ENCODE measurements at places on chromosomes 1 and 21.

- DNase-seq = no peak
Measured at GRCh38 chr1:52022133-52022532, 11.5 kb downstream of the KTI12 start.

DNA sequence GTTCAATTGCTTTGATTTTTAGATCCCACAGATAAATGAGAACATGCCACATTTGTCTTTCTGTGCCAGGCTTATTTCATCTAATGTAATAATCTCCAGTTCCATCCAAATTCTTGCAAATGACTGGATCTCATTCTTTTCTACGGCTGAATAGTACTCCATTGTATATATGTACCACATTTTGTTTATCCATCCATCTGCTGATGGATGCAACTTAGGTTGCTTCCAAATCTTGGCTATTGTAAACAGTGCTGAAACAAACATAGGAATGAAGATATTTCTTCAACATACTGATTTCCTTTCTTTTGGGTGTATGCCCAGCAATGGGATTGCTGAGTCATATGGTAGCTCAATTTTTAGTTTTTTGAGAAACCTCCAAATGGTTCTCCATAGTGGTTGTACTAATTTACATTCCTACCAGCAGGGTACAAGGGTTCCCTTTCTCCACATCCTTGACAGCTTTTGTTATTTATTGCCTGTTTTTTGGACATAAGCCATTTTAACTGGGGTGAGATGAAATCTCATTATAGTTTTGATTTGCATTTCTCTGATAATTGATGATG lies 344.4 kb downstream of the KCTD3 start:
- DNase-seq = no peak

GRCh38 chr1:165328136-165328535 lies 28.4 kb downstream of the LMX1A start:
- no peak for DNase-seq

GRCh38 chr1:246139745-246140182 lies 367.3 kb downstream of the SMYD3 start:
- no peak for DNase-seq

GRCh38 chr1:99397863-99398262 lies 133.6 kb downstream of the PLPPR4 start:
- DNase-seq = no peak

- DNase-seq = no peak
Measured at GRCh38 chr1:77168358-77168757, 50.9 kb downstream of the PIGK start.

DNA sequence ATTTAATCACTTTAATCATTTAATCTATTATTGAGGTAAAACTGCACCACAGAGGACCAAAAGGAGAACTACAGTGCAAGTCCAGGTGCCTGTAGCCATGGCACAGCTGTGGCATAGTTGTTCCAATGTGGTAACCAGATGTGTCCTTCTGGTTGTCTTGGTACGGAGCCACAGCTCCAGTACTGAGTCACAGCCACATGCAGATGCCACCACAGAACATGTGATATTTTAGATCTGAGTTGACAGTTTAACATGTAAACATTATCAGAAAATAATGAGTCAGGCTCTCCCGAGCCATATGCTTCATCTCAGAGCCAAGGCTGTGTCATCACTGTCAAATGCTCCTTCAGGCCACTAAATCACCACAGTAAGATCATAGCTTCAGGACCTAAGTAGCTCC lies 56.4 kb upstream of the RGS7 start:
- no peak for DNase-seq

DNA sequence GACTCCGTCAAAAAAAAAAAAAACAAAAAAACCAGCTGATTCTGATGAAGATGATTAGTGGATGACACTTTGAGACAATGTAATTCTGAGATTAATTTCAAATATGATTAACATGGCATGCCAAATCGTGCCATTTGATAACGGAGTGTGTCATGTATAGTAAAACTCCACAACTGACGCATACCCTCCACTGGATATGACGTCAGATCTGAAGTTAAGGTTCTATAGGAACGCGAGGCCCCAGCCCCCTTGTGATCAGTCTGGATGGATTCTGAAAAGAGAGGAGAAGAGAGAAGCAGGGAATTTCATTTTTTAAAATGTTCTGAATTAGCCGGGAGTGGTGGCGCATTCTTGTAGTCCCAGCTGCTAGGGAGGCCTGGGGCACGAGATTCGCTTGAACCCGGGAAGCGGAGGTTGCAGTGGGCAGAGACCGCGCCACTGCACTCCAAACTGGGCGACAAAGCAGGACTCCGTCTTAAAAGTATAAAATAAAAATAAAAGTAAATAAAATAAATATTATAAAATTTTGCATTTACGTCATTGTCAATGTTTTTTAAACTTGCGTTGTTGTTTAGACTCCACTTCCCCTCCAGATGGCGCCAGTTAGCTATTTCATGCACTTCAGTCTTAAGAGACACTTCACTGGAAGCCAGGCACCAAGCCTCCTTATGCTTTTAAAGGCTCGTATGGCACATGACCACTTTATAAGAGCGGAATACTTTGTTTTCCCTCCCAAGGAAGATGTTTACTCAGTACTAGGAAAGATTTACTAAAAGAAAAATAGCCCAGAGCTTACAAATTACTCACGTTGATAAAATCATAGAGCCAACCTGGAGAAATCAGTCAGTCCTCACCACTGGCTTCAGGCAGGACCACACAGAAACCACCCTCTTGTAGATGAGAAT lies 65.5 kb downstream of the UBE2U start:
- peak; percentile 9 for DNase-seq

GRCh38 chr1:93955765-93956164 lies 46.5 kb upstream of the GCLM start:
- DNase-seq = no peak

DNA sequence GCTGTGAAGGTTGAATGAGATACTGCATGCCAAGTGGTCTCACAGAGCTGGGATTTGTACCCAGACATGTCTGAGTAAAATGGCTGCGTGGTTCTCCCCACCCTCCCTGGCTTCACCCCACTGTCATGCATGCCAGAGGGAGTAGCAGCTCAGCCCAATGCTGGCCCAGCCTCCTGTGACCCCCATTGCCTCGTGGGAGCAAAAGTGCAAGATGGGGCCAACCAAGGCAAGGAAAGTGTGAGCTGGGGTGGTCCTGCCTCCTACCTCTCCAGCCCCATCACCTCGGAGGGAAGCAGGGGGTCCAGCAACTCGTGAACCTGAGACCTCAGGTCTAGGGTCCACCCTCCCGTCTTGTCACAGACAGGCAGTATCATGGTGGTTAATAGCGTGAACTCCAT lies 209.8 kb upstream of the GRIK3 start:
- DNase-seq = no peak

DNA sequence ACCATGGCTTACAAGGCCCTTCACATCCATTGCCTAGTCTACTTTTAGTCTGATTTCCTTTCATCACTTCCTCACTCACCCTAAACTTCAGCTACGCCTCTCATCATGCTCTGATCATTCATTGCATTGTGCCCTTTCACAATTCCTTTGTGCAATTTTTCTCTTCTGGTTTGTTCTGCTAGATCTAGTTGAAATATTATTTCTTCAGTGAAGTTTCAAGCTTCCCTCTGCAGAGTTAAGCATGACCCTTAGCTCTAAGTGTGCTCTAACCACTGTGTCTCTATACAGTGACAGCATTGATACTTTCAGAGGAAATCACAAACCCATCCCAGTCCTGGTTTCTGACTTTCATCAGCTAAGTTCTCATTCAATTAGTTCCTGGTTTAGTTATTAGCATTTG lies 166.1 kb downstream of the PLA2G4A start:
- no peak for DNase-seq

- DNase-seq = no peak
Measured at GRCh38 chr21:14414932-14415508, 32.1 kb upstream of the HSPA13 start.

DNA sequence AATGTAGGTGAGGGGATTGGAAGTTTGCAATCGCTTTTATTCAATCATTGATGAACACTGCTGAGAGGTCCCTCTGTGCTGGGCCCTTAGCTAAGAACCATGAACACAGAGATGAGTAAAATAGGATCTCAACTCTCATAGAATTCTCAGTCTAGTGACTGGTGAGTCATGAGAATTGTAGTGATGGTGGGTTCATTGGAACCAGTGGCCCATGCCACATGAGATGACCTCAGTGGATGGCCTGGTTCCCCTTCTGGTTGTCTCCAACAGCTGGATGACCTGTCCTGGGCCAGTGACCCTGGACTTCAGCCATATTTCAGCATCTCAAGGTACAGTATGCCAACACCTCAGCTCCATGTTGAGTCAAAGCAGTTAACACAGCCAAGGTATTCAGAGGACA lies 21.3 kb upstream of the S100A10 start:
- DNase-seq = no peak

DNA sequence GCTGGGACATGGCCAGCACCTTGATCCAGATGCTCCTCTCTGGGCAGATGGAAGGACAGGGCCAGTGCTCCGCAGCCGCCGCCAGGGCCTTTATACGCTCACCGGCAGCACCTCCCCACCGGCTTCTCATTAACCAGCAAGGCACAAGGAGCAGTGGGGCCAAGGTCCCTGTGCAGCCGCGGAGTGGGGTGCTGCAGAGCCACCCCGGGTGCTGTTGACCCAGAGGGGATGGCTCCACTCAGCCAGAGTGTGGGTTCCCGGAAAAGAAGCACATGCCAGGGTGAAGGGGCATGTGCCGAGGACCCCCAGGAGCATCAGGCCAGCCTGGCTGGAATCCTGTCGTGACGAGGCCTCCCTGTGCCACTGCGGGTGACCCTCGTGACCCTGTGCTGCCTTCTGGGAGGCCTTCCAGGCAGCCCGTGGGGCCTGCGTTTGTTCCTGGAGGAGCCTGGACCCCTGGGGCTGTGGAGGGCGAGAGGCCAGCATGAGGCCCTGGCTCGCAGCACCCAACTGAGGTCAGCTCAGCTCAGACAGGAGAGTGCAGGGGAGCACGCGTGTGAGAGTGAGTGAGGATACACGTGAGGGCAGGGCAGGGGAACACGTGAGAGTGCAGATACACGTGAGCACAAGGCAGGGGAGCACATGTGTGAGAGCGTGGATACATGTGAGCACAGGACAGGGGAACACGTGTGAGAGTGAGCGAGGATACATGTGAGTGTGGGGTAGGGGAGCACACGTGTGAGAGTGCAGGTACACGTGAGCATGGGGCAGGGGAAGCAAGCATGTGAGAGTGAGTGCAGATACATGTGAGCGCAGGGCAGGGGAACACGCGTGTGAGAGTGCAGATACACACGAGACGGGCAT lies at the start of gene FTCD:
Gene FTCD (minus strand): TSS at position 66 of the 864 bp plus-strand sequence. CDS start 56 bp downstream, at position 10.
- DNase-seq = no peak

DNA sequence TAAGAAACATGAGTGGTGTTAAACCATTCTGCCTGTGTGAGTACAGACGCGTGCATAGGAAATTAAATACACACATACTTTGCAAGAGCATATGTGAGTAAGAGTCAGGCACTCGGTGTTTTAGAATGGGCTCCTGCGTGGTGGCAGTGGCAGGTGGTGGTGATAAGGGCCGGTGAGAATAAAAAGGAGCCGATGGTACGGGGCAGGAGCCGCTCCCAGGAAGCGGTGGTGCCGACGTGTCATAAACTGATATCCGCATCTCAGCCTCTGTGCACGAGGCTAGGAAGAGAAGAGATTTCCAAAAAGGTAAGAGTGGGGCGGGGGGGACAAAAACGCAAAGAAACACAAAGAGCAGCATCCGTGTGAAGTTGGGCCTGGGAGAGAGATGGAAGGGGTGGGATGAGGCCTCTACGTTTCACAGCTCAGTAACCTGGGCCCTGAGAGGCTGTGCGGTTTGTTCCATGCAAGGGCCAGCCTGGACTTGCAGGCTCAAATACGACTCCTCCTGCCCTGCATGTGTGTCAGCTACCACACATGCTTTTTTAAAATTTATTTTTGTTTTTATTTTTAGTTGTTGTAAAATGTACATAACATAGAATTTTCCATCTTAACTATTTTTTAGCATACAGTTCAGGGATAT lies 127.7 kb upstream of the COL6A1 start:
- no peak for DNase-seq

DNA sequence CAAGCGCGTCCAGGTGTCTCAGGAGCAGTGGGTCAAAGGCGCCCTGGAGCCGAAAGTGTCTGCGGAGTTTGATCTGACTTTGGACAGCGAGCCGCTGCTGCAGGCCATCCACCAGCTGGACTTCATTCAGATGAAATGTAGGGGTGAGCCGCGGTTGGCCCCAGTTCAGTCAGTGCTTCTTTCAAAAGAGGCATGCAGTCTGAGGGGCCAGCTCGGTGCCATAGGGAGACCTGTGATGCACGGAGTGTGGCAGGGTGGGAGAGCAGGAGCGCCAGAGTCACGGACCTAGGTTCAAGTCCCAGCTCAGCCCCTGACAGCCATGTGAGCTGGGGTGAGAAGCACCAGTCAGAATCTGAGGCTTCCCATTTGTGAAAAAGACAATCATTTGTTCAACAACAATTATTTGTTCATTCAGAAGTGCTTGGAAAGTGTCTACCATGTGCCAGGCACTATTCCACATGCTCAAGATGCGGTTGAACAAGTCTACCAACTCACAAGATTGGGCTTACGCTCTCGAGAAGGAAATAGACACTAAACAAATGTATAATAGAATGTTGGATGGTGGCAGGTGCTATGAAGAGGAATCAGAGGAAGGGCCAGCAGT lies 39.5 kb upstream of the GNPAT start:
- DNase-seq = no peak

DNA sequence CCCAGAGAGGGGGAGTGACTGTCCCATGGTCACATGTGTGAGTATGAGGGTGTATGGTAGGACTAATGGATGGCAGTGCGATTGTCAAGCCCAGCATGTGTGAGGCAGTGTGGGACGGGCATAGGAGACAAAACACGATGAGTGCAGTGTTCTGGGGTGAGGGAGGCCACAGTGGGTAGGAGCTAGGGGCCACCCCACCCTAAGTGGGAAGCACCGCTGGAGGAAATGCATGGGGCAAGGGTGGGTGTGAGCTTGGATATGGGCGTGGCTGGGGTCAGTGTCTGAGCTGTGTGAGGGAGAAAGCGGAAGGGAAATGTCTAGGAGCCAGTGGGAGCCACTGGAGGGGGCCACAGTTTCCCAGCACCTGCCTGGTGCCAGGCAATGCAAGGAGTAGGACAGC lies 56.5 kb downstream of the FOXO6 start:
- DNase-seq = no peak

- no peak for DNase-seq
Measured at GRCh38 chr1:34642679-34643078, 112.2 kb upstream of the GJB5 start.

GRCh38 chr1:167790117-167790516 lies 68.3 kb downstream of the MPZL1 start:
- no peak for DNase-seq

DNA sequence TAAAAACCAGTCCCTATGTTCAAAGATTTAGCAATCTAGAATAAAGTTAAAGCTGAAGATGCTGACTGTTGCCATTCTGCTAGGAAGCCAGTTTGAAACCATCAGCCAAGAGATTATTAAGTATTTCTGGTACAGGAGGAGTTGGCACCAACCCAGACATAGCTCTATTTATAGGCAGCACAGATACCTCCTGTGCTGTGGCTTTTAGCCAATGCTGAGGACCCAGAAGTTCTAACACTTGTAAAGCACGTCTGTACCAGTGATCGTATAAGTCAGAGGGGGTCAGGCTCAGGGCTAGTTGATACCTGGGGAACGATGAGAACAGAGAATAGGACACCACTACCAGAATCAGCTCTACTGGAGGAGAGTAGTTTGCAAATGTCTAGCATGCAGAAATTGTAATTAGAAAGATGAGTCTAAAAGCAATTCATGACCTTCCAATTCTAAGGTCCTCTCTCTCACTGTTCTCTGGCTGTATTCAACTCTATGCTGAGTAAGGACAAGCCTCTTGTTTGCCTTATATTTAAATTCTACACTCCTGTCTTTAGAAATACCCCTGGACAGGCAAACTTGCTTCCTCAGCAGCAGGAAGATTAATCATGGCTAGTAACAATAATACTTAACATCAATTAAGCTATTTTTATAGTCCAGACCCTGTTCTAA lies 96.8 kb upstream of the PALMD start:
- DNase-seq = no peak

- DNase-seq = no peak
Measured at GRCh38 chr21:24456358-24456757, 1150.9 kb downstream of the MRPL39 start.
